ENCODE measurements at places on chromosomes 3 and 15.

DNA sequence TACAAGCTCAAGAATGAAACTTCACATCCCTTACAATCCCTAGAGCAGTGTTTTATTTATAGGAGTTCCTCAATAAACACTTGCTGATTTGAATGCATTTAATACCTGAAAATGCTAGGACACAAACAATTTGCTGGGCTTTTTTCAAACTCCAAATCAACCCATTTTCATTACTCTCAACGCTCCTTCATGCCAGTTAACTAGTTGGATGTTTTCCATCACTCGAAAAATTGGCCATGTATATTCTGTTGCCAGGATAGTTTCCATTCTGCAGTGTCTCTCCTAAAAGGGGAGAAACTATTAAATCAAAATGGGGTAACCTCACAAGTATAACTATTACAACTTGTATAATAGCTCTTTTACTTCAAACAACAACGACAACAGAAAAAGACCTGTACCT is 1.2 kb downstream of the GBE1 start:
- DNase-seq = no peak

DNA sequence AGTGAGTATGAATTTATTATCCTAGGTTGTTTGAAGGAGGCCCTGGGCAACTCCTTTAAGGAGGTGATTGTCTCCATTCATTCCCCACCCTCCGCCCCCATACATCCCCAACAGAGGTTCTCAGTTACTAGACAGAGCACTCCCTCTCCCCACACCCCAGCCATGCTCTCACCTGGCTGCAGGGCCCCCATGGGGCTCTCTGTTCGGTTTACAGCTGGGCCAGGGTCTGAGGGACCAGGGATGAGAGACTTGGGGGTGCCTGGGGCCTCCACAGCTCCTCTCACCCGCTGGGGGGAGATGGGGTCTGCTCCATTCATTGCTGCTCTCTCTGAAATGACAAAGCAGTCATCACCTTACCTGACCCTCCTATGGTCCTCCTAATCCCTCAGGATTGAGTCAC is 3.6 kb downstream of the PRRT3 start:
- no peak for DNase-seq

DNA sequence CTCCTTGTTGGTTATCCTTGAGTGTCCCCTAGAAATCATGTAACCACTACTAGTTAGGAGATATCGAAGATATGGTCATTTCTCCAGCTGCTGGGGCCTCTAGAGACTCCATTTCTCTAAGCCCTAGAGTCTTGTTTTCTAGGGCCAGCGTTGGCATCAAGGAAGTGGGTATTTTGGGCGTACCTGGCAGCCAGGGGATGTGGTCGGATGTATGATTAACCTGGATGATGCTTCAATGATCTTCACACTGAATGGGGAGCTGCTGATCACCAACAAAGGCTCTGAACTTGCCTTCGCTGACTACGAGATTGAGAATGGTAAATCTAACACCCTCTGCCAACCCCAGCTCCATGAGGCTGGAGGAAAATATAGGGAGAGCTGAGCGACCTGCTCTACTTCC is 325.5 kb downstream of the RYR3 start:
- DNase-seq = no peak

- no peak for DNase-seq
Measured at GRCh38 chr3:188139466-188139865, 14.5 kb upstream of the LPP start.

DNA sequence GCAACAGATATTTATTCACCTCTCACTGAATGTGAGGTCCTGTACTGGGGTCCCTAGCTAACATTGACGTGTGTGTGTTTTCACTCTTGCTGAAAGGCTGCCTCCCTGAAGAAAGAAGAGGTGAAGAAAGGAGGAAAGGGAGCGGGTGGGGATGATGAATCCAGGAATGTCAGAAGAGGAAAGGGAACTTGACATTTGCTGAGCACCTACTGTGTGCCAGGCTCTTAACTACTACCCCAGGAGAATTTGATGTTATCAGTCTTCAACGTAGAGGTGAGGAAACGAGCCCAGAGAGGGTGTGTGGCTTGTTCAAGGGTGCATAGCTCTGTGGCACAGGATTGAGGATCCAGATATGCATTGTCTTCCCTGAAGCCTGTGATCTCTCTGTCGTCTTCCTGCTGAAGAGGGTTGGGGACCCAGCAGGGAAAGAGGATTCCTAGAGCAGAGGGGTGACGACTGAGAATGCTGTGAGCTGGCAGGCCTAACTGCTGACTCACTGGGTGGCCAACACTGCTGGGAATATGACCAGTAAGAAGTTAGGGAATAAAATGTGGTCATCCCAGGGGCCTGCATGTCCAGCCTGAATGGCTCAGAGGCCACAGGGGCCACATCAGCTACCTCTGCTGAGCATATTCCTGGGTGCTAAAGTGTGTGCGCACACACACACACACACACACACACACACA is 6.6 kb upstream of the ATP2B2 start:
- DNase-seq = no peak

- DNase-seq = no peak
Measured at GRCh38 chr3:170204023-170204472, 18.2 kb upstream of the PRKCI start.

DNA sequence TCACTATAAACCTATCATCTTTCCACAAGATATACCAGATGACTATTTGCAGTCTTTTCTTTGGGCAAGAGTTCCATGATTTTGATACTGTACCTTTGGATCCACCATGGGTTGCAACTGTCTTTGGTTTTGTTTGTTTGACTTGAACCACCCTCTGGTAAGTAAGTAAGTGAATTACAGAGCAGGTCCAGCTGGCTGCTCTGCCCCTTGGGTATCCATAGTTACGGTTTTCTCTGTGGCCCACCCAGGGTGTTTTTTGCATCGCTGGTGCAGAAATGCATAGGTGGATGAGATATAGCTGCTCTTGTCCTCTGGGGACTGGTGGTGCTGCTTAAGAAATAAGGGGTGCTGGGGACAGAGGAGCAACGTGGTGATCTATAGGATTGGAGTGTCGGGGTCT is 33.8 kb downstream of the CHDH start:
- DNase-seq = no peak

DNA sequence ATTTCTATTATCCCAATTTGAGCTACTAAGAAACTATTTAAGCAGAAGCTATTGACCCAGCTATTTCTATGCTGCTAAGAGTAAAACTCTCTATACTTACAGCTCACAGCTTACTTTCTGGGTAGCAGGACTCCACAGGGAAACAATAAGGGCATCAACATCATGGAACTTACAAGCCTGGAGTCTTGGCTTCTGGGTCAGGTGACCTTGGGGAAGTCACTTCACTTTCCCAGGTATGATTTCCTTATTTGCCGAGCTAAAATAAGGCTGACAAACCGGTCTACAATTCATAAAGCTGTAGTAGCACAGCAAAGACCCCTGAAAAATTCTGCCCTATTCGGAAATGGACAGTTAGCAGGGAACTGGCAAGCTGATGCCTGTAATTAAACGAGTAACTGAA is 278.3 kb upstream of the NR2F2 start:
- no peak for DNase-seq

DNA sequence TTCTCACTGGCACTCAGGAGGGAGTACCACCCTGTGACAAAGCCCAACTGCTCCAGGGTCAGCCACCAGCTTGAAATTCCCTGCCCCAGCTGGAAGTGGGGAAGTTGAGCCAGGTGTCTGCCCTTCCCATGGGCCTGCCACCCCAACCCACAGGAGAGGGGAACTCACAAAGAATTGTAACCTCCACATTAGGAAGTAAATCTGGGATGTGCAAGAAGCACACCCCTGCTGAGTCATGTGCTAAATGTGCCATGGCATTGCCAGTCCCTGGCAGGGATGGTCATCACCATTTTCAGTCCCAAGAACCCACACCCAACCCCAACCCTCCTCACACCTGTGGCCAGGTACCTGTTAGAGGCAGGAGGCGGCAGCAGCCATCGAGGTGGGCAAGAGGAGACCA is 165.2 kb upstream of the THBS1 start:
- no peak for DNase-seq

DNA sequence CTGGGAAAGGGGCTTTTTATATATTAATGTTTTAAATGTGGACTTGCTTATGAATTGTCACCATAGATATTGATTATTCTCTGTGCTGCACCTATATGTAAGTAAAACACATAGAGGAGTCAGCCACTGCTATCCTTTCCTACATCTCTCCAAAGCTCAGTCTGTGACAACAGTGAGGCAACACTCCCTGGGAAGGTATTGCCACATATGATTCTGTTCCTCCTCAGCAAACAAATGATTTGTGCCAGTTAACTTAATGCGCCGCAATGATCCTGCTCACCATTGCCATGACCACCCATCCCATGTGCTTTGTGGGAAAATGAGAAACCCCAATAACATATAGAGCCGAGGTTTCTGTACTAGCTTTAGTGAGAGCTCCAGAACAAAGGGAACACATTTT is 75.1 kb upstream of the FBN1 start:
- no peak for DNase-seq

DNA sequence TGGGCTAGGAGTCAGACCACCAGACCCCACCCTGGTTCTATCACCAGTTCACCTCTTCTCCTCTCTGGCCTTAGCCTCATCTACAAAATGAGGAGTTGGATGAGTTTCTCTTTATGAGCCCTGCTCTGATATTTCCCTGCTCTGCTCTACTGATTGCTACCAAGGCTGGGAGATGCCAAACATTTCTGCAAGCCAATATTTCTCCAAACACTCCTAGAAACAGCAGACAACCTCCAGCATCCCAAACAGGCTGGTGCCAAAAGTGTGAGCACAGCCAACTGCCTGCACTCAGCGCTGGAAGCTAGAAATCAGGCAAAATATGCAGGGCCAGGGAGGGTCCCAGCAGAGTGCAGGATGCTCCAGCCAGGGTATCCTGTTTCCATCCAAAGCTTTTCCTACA is 10.8 kb downstream of the DAPK2 start:
- DNase-seq = no peak

- no peak for DNase-seq
Measured at GRCh38 chr3:11159421-11159904, 5.2 kb downstream of the HRH1 start.
